ENCODE measurements at places on chromosomes 12 and 14.

DNA sequence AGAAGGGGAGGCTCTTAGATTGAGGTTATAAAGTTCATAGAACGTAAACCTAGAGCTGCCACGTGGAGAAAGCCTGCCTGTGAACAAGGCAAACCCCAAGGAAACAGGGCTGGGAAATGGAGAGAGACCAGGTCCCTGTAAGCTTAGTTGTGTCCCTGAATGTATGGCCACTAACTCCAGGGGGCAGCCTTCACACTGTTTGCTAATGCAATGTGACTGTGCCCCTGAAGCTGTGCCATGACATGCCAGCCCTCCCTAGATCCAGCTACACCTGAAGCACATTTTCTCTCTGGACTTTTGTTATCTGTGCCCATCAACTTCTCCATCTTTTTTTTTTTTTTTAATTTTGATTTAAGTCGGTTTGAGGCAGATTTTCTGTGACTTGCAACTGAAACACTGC, 60.6 kb upstream of the TMCC3 start:
- DNase-seq = no peak

DNA sequence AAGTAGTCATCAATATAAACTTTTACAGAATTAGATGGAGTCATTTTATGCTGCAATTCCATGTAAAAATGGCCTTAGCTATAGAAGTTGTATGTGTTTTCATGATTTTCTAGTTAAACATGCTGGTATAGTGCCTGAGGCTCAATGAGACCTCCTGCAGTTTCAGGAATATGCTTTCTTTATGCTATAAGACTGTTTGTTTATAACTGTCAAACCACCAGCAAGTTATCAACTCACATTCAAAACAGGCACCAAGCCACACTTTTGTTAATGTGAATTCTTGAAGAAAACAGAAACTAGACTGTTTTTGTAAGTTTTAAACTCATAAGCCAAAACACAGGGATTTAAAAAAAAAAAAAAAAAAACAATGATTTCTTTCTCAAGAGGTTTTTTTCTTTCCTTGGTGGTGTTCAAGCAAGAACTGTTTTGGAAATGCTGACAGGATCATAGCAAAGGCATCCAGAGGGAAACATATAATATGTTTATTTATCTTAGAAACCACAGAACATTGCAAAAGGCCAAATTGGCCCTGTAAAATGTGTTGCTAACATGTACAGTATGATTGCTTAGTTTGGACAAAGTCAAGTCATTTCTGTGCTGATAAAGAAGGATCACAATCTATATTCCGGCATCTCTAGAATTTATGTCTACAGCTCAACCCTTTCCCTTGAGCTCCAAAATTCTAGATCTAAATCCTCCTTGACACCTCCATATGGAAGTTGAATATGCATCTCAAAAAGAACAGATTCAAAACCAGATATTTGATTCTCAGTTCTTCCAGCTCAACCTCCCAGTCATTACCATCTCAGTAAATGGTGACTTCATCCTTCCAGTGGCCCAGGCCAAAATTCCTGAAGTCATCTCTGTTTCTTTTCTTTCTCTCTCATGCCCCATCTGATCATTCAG, 29.0 kb upstream of the LUM start:
- DNase-seq = no peak

- no peak for DNase-seq
Measured at GRCh38 chr12:13124656-13125505, 21.4 kb upstream of the GSG1 start.

- DNase-seq = no peak
Measured at GRCh38 chr14:77543240-77543551, 44.6 kb upstream of the ISM2 start.

DNA sequence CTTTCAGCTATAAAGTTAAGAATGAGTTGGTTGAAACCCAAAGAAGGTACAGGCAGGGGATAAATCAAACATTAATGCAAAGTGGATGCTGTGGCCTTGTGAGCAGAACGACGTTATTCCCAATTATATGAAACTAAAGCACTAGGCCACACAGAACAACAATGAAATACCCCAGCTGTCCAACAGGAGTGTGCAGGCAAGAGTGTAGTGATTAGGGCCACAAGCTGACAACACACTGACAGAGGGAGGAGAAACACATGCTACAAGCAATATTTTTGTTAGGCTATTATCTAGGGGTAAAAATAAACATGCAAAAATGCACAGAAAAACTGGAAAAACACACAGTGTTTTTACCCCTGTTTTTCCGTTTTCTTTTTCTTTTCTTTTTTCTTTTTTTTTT, 15.0 kb downstream of the MAP3K9 start:
- no peak for DNase-seq

DNA sequence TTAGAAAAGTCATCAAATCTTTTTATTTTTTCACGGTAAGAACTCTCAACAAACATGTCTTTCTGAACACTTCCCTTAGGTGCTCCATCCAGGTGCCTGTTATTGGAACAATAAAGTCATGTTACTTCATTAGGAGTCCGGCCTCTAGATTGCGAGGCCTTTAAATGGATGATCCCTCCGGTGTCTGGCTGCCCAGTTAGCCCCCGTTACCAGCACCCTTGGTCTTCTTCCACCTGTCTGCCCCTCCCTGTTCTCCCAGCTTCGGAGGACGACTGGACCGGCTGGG, 593 bp upstream of the PA2G4 start:
- DNase-seq = no peak

GRCh38 chr12:64265839-64266238, 43.7 kb upstream of the KICS2 start:
- DNase-seq = no peak

DNA sequence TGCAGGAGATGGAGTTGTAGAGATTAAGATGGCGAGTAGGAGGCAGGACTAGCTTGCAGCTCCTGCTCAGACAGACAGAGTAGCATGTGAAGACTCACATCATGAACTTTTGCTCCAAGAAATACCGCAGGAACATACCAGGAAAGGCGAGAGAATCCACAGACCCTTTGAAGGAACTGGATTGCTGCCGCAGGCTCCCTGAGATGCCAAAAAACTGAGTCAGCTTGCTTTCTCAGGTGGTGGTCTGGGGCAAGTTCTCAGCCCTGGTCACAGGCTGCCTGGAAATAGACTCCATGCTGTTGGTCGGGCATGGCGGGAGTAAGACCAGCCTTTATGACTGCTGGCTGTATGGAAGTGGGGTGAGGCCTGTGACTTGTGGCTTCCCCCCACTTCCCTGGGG, 163.6 kb upstream of the NAV3 start:
- no peak for DNase-seq

DNA sequence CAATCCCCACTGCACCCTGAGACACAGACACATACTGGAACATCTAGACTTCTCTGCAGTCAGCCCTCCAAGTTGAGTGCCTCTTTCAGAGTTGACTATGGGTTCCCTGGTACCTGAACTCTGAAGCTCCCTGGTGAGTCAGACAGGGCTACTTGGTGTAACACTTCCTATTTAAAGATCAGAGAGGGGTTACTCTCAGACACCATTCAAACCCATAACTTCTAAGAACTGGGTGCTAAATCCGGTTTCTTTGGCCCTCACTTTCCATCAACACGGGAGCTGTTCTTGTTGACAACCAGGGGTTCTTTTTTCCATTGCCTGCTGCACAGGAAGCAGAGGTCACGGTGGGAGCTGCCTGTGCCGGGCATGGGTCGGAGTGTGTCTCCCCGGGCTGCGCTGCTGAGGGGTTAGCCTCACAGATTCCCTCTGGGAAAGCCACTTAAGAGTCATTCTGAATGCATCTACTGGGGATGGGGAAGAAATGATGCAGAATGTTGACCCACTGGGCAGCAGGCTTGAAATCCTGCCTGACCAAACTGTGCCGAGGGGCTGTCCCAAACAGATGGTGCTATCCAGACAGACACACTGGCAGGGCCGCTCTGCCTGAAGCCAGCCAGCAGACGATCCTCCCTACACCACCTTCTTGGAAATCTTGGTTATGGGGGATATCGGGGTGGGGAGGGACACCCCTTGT, 74.1 kb downstream of the PITPNM2 start:
- DNase-seq = no peak

- no peak for DNase-seq
Measured at GRCh38 chr14:49865431-49865859, 12.9 kb upstream of the NEMF start.

GRCh38 chr14:38129705-38130104, 78.0 kb upstream of the SSTR1 start:
- DNase-seq = no peak

DNA sequence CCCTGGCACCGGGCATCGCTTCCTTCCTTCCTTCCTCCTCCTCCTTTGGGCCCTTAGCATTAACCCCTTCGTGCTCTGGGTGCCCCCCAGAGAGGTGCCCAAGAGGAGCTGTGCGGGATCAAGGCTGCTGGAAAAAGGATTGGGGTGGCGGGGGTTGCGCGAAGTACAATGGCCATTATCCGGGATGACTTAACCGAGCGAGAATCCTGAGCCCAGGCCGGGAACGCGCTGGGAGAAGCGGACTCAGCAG, 2.8 kb downstream of the DHH start:
- no peak for DNase-seq

DNA sequence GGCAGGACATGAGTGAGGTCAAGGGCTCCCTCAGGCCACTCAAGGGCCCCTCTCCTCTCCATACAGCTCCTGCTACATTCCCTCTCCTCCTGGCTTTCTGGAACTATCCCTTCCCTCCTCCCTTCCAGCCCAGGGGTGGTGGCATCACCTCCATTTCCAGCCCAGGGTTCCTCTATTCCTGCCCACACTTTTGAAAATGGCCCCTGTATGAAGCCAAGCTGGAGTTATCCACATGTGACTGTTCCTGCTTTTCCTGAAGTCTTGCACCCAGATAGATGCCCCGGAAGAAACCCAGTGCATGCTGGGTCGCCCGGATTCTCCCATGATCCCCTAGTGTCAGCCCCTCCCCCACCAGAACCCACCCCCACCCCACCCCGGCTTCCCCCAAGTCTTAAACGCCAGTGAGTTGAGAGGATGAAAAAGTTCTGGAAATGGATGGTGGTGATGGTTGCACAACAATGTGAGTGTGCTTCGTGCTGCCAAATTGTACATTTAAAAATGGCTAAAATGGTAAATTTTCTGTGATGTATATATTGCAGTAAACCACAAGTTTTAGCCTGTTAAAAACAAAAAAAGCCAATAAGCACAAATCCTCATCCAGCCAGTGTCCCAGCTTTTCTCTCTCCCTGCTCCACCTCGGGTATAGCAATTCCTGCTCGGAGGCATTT, 136.9 kb downstream of the SCARB1 start:
- DNase-seq = no peak

DNA sequence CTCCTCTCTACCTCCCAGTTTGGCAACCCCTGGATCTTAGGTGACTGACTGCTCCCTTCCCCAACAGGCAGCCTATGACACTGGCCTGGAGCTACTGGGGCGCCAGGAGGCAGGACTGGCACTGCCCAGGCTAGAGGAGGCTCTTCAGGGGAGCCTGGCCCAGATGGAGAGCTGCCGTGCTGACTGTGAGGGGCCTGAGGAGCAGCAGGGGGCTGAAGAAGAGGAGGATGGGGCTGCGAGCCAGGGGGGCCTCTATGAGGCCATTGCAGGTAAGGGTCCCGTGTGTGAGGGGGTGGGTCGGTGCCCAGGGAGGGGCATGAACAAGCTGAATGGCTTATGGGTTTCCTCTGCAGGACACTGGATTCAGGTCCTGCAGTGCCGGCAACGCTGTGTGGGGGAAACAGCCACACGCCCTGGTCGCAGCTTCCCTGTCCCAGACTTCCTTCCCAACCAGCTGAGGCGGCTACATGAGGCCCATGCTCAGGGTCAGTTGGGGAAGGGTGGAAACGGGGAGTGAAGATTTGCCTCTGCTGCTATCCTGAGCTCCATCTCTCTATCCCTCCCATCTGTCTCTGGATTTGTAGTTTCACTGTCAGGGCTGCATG, 2.2 kb downstream of the P3H3 start:
- no peak for DNase-seq

GRCh38 chr12:124324803-124325705, 30.2 kb downstream of the RFLNA start:
- no peak for DNase-seq

- no peak for DNase-seq
Measured at GRCh38 chr12:4202918-4203317, 70.6 kb upstream of the CCND2 start.

DNA sequence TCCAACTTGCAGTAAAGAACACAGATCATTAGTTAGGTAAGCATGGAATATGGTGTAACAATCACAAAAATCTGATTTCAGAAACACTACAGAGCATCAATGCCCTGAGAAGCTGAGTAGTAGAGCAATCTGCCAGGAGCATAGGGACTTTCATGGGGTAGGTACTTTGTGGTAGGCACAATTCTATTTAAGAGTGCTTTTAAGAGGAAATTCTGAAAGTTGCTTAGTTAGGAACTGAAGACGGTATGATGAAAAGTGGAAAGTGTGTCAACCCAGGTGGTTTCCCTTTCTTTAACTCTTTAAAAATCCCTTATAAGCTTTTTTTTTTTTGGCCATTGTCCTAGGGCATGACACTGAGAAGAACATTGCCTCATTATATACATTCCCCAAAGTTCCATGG, 535.7 kb upstream of the FBXO33 start:
- no peak for DNase-seq

DNA sequence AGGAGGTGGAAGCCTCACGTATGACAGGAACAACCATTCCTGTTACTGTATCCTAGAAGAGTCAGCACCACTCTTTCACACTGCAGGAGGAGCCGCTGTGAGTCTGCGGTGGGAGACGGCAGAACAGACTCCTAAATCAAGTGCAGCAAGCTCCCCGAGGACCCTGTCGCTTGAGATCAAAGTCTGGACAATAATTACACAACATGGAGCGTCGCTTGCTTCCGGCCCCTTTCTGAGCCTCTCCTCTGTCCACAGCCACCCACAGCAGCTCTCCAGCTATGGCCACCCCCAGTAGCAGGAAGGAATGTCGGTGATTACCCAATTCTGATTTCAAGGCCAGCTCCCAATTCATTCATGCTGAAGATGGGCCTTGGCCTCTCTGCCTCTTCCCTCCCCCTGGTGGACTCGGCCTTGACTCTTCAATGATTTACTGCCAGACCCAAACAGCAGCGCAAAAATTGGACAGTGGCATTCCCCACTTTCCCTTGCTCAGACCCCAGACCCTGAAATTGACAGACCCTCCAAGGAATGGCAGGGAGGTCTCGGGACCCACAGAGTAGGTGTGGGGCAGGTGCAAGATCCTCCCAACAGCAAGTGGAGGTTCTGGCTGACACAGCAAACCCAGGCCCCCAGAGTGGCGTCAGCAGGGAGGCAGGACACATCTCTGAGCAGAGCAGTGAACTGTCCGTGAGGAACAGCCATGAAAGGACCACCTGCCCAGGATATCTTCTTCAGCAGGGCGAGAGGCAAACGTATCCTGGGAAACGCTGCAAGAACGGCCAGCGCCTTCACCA, 272.7 kb upstream of the DIO3 start:
- peak; percentile 5 for DNase-seq
